ENCODE measurements at places on chromosomes 12 and 14. TPM values are rescaled to one million over a fixed set of nuclear protein-coding genes. Genes with fewer than 3 reads are reported as not detected.

DNA sequence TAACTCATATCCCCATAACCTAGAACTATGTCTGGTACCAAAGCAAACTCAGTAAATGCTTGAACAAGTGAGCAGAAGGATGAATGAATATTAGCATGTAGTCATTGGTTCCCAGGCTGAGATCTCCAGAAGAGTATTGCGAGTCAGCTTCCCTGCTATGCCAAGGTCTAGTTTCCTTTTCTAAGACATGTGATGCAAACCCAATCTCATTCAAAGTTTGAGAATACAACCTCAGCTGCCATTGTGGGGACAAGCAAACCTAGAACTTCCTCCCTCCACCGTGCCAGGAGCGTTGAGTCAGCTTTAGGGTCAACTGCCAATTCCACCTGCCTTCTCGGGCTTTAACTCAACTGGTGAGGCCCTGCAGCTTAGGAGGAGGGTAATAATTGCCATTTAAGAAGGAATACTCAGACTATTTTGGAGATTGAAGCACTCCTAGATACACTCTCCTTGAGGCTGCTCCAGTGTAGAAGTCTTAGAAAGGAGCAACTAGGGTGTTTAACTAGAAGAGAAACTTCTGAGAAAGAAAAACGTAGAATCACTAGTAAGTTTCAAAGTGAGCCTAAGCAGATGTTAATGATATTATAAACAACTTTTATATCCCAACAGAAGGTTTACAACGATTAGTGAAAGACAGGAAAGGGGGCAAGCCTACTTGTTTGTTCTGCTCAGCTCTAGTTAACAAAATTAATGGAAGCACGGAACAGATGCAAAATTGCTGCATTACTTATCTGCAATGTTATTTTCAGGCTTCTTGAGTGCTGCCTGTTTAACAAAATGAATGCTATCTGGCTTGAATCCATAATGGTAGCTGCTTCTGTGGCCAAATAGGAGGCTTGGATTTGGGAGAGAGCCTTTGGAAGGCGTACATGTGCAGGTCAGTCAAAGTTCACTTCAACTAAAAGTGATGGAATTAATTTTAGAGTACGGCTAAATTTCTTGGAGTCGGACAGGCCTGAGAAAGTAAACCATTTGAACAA lies 96.9 kb downstream of the HELB start:
- no peak for DNase-seq

DNA sequence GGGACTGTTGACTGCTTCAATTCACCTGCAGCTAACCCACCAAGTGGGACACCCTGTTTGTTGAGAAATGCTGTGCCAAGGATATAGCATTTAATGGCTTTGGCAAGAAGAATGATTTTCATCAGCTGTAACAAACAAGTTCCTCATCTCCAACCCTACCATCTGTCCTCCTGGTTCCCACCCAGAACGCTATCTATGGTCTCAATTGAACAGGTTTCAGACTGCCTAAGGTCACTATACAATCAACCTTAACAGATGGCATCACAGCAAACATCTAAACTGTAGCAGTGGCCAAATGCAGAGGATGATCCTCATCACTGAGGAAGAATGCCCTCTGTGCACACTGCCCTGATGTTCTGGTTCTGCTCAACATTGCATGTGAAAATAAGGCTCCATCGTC lies 546.2 kb upstream of the FOXG1 start:
- DNase-seq = no peak

- DNase-seq = no peak
Observed at GRCh38 chr12:49483619-49484018, 55.2 kb upstream of the KCNH3 start.

DNA sequence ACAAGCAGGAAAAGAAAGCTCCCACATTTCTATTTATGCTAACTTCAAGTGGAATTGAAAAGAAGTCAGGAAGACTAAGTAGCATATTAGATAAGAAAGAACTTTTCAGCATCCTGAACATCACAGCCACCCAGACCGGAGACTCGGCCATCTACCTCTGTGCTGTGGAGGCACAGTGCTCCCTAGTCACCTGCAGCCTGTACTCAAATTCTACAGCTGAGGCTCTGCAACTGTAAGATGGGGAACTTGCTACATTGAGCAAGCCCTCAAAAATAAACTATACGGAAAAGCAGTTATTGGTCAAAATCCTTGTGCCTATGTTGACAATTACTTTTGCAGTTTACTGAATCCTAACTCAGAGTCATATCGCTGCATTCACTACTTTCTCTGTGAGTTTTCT lies 361.9 kb downstream of the DAD1 start:
- no peak for DNase-seq

GRCh38 chr14:69252851-69253250 lies 7.1 kb upstream of the GALNT16 start:
- DNase-seq = no peak

- no peak for DNase-seq
Observed at GRCh38 chr14:103288076-103288766, 45.8 kb upstream of the EIF5 start.

GRCh38 chr12:124125203-124125871 lies 152.3 kb downstream of the ZNF664 start:
- DNase-seq = no peak

DNA sequence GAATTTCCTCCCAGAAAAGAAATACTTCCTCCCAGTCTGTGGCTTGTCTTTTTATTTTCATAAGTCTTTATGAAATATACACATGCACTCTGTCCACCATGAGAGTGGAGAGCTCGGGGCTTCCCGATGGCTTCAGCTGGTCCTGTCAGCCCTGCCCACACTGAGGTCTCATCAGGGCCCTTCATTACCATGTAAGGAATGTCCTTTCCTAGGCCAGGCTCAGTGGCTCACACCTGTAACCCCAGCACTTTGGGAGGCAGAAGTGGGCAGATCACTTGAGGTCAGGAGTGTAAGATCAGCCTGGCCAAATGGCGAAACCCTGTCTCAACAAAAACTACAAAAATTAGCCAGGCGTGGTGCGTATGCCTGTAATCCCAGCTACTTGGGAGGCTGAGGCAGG lies 77.0 kb downstream of the CPSF2 start:
- DNase-seq = no peak

DNA sequence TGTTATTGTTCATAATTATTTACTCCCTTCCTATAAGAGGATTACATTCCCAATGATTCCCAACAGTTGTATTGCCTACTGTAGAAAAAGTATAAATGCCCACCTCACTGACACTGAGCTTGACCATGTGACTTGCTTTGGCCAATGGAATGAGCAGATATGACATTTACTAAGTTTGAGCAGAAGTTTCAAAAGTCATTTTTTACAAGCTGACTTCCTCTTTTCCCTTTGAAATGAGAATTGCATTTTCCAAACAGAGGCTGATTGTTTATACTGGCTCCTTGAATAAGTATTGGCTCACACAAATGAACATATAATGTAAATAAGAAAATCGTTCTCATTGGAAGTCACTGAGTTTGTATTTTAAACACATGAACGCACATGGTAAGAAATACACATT lies 116.4 kb upstream of the LRFN5 start:
- DNase-seq = no peak

- no peak for DNase-seq
Observed at GRCh38 chr12:120055231-120056000, 61.1 kb downstream of the RAB35 start.

DNA sequence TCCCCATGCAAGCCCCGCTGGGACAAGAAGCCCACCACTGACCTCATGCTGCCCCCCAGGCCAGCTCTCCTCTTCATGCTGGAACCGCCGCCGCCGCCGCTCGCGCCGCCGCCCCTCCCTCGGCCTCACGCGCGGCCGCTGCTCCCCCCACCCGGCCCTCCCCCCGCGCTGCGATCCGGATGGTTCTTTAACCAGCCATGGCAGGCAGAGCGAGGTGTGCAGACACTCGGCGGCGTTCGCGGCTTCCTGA lies at the start of gene DCAF5:
Gene DCAF5 (minus strand): TSS at position 218 of the 250 bp plus-strand sequence. CDS start 141 bp downstream, at position 77.
- no peak for DNase-seq

DNA sequence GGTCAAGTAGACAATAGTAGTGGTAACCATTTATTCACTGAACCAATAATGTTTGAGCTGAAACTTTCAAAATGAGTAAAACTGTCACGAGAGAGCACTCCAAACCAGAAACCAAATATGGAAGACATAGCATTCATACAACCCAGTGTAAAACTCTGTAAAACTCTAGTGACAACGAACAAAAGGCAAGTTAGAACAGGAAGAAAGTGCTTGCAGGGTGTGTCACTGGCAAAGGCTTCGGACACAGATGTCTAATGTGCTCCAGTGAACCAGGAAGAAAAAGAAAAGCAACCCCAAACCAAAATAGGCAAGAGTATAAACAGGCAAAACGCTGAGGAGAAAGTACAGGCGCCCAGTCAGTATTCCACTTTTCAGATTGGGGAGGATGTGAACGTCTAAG lies 79.3 kb upstream of the FZD10 start:
- DNase-seq = no peak

DNA sequence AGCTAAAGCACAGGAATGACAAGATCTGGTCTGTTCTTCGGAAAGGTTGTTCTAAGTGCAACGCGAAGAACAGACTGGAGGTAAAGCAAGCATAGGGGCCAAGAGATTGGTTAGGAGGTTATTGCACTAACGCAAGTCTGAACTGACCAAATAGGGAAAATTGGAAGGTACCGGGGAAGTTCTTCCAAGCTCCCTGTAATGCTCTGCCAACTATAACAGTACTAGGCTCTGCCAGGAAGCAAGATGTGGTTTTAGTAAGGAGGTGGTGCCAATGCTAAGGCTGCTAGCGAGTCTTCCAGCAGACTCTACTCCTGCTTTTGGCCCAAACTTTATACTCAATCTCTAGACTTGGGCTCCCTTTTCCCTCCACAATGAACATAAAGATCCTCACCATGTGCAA lies 138.6 kb downstream of the PAWR start:
- no peak for DNase-seq

- DNase-seq = no peak
Observed at GRCh38 chr12:22938323-22938722, 313.4 kb downstream of the ETNK1 start.

- DNase-seq = peak; percentile 57
Observed at GRCh38 chr12:120249875-120250795, 15.4 kb downstream of the PXN start.

GRCh38 chr12:80193865-80194264 lies 94.5 kb downstream of the OTOGL start:
- DNase-seq = no peak

- DNase-seq = no peak
Observed at GRCh38 chr12:85006206-85006605, 29.9 kb downstream of the TSPAN19 start.

DNA sequence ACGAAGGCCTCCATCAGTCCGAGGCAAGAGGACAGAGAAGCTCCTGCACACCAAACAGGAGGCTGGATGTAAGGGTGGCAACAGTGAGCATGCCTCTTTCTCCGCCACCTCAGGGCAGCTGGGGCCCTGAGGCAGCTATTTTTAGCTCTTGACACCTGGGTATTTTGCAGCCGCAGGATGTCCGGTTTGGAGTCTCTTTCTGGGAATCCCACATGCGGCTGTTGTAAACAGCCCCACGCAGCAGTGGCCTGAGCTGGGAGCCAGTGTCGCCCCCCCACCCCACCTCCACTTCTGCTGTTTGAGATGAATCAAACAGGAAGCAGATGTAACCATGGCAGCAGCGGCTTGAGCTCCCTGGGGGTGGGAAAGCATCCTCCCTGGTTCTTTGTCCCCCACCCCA lies 11.7 kb downstream of the HDAC7 start:
- DNase-seq = peak; percentile 74

DNA sequence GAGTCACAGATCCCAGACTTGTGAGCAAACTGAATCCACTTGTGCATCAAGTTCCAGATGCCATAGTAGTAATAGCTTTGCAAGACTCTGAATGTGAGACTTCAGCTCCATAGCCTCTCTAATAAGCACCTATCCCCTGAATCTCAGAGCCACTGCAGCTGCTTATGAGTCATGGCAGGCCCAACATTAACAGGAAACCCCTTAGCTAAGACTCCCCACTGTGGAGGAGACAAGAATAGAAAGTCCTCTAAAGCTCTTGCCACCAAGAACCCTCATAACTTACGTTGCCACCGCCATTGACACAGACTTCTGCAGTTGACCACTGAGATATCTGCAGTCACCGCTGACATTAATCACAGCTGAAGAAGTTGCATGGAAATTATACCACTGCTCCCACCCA lies 62.9 kb upstream of the PDE3A start:
- no peak for DNase-seq

DNA sequence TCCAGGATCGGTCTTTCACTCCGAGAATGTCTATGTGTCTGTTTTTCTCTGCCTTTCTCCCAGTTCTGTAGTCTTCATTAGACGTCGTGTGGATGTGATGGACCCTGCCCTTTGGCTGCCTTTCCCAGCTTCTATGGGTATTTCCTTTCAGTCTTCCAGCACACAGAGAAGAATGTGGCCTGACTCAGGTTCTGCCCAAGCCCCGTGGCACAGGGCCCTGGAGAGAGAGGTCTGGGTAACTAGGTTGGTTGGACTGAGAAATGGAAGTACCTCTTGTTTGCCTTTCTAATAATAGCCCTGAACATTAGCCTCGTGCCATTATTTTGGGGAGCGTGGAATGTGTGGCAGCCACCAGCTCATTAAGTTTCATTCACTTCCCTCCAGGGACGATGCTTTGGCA lies 3.8 kb downstream of the FOXJ2 start:
- DNase-seq = no peak

DNA sequence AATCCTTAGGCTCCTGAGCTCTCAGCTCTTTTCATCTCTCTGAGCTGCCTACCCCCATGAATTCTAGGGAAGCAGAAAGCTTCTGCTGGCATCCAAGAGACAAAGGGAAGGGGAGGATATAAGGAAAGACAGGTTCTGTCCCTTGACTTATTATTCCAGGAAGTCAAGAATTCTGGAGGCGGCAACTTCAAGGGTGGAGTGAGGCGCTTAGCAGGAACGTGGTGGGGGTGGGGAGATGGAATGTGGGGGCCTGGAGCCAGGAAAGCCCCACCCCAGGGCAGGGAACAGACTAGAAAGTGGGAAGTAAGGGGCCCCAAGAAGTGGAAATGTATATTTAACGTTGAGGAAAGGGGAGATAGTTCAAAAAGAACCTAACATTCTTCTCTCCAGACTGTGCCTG lies 1.4 kb downstream of the CALCOCO1 start:
- no peak for DNase-seq

DNA sequence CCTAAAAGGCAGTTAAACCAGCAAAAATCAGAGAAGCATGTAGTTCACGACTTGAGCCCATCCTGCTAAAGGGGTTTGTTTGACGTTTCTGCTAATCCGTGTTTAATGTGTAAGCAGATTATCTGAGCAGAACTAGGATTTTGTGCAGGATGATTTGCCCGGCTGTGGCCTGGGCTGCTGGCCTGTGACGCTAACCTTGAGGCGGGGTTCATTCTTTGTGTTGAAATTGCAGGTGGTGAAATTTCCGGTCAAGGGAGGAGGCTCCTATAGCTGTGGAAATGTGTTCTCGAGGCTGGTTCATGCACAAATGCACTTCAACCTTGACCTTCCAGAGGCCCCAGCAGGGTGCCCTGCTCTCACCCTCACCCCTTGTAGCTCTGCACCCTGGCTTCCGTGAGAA lies 63.7 kb downstream of the SLC24A4 start:
- DNase-seq = no peak

SNRPF gene
- 56.2 TPM for polyA plus RNA-seq

CAPZA3 gene
- polyA plus RNA-seq = not detected

PWP1 gene
- 114 TPM for polyA plus RNA-seq

SLC38A6 gene
- 6.4 TPM for polyA plus RNA-seq

FBXO21 gene
- polyA plus RNA-seq = 46.0 TPM

ADSS1 gene
- polyA plus RNA-seq = 0.17 TPM

EID3 gene
- 6.3 TPM for polyA plus RNA-seq

NTF3 gene
- polyA plus RNA-seq = not detected

RAPGEF3 gene
- 2.6 TPM for polyA plus RNA-seq

GPR33 gene
- polyA plus RNA-seq = not detected

RNASE1 gene
- polyA plus RNA-seq = not detected

Measured in naive B cell (primary cell).